ENCODE measurements at places on chromosomes 5 and 9. TPM values are rescaled to one million over a fixed set of nuclear protein-coding genes. Genes with fewer than 3 reads are reported as not detected.

The C9orf50 gene
- not detected for total RNA-seq

The COL15A1 gene
- not detected for total RNA-seq

The SIGMAR1 gene
- 34.1 TPM for total RNA-seq

The EQTN gene
- not detected for total RNA-seq

The SH2D3C gene
- total RNA-seq, result 39.3 TPM

GRCh38 chr5:140049205-140049604 lies 6.1 kb upstream of the NRG2 start:
- no peaks in the 10 kb centered on the region for H3K4me1 ChIP-seq
- no peak for DNase-seq
- no peaks in the 10 kb centered on the region for H3K36me3 ChIP-seq
- H3K27ac ChIP-seq, result no peak overlapping the region
- no peak overlapping the region for H3K4me3 ChIP-seq
- peaks cover 22% of the 10 kb centered on the region for H3K27me3 ChIP-seq

DNA sequence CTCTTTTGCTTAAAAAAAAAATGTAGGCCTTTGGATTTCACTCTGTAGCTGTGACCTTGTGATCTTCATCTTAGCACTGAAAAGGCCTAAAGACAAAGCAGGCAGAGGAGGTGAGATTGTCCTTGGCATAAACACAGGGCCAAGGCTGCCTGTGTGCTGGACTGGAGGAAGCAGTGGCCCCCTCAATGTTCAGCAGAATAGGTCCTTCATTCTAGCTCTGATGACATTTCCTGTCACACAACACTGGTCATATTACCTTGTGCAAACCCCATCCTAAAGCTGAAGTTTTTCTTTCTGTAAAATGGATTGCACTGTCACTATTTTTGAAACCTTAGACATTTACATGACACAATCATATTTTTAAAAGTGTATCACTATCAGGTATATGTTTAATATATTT lies 147.4 kb downstream of the INSYN2B start:
- DNase-seq, result no peak
- no peak overlapping the region for H3K4me3 ChIP-seq
- no peaks in the 10 kb centered on the region for H3K27me3 ChIP-seq
- peaks cover 11% of the 10 kb centered on the region for H3K36me3 ChIP-seq

GRCh38 chr9:131480258-131480657 lies 22.5 kb upstream of the POMT1 start:
- H3K27me3 ChIP-seq, result no peaks in the 10 kb centered on the region
- no peak overlapping the region for H3K27ac ChIP-seq
- DNase-seq, result no peak

DNA sequence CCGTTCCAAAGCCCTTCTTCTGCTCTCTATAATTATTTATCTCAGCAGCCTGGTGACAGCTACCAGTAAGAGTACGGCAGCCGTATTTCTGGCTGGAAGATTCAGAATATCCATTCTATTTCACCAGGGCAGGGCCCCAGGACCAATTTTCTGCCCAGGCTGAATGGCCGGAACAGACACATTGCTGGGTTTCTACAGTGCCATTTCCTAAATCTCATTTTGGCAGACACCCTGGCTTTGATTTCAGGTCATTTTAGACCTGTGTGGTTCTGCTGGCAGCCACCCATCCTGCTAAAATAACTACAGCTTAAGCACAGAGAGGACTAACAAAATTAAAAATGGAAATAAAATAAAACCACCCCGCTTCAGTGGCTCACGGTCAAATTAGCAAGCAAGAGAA lies 95.0 kb downstream of the CRB2 start:
- no peaks in the 10 kb centered on the region for H3K36me3 ChIP-seq
- no peaks in the 10 kb centered on the region for H3K27me3 ChIP-seq
- H3K4me3 ChIP-seq, result no peak overlapping the region
- no peak for DNase-seq
- H3K27ac ChIP-seq, result no peak overlapping the region
- H3K4me1 ChIP-seq, result no peaks in the 10 kb centered on the region

- H3K27ac ChIP-seq, result no peak overlapping the region
- DNase-seq, result no peak
- H3K4me1 ChIP-seq, result no peaks in the 10 kb centered on the region
- no peaks in the 10 kb centered on the region for H3K27me3 ChIP-seq
- H3K4me3 ChIP-seq, result no peak overlapping the region
- no peaks in the 10 kb centered on the region for H3K36me3 ChIP-seq
Observed at GRCh38 chr5:170475294-170476000, 28.4 kb upstream of the KCNIP1 start.

GRCh38 chr5:128402506-128402905 lies 135.5 kb downstream of the FBN2 start:
- H3K4me1 ChIP-seq, result no peaks in the 10 kb centered on the region
- no peak overlapping the region for H3K27ac ChIP-seq
- no peaks in the 10 kb centered on the region for H3K27me3 ChIP-seq
